LoVo (cell line): ENCODE measurements at places on chromosomes 5 and 9.

DNA sequence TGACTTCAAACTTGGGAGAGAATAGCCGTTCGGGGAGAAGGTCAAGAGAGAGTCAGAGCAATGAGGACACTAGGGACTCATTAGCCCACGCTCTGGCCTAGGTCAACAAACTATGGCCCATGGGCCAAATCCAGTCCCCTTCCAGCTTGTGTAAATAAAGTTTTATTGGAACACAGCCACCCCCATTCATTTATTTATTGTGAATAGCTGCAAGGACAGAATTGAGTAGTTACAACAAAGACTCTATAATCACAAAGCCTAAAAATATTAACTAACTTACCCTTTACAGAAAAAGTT is 33.1 kb upstream of the TRIM32 start:
- no peak for DNase-seq

DNA sequence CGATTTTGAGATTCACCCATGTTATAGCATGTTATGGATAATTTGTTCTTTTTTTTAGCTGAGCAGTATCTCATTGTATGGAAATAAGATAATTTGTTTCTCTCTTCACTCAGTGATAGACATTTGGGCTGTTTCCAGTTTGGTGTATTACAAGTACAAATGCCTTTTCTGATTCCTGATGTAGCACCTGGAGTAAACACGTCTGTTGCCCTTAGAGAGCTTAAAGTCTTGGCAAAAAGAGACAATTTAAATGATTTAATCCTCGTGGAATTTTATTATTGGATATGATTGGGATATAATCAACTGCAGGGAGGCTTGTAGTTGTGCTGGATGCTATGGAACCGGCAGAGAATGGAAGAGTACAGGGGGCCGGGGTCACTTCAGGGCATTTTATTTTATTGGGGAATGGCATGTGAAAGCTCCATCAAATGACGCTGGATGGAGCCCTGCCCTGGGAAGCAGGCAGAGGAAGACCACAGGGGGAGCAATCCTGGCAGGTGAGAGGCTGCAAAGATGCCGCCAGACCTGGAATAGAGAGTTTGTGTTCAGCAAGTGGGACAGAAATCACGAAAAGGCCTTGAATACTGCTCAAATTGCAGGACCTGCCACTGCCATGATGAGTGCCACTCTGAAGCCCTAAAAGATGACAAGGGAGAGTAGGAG is 31.0 kb upstream of the TGFBI start:
- DNase-seq = no peak

DNA sequence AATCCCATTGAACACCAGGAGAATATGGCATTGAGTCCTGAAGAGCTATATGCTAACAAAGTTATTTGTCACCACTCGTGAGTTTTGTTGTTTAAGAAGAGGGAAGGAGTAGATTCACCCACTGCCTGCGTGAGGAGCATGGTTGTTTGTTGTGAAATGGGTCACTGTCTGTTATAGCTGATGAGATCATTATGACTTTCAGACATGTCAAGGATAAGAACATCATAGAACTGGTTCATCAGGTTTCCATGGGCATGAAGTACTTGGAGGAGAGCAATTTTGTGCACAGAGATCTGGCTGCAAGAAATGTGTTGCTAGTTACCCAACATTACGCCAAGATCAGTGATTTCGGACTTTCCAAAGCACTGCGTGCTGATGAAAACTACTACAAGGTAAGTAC is 76.9 kb downstream of the SYK start:
- no peak for DNase-seq

DNA sequence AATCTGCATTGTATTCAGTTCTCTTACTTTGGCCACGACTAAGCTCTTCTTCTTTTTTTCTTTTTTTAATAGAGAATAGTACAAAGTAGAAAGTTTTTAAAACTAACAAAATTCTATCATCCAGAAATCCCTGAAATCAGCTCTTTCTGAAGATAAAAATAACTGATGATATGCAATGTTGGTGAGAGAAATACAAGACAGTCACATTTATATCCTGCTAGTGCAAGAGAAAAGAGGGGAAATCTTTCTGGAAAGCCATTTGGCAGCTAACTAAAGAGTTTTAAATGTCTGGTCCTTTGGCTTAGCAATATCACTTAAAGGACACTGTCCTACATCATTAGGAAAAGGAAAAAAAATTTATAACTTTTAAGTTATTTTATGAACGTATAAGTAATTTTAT is 27.0 kb upstream of the FREM1 start:
- DNase-seq = no peak

- no peak for DNase-seq
These were observed 77.7 kb upstream of the SNX2 start for GRCh38 chr5:122697191-122697590.

GRCh38 chr5:98368141-98368540 is 405.3 kb upstream of the RGMB start:
- no peak for DNase-seq

DNA sequence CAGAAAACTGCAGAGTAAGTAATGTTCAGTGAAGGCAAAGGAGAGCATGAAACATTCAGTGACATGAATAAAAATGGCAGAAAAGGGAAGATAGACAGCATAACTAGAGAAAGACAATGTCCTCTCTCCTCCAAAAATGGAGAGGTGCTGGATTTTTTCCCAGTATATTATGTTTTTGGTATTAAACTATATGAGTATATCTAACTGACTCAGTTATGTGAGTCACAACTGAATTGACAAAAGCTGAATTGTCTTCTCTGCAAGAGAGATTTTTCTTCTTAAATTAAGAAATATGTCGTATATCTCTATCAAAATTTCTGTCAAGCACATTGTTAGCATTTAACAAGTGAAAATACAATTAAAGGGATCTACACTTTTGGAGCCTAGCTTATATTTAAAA is 375.1 kb downstream of the CHSY3 start:
- no peak for DNase-seq

GRCh38 chr5:134524272-134524825 is 1.1 kb upstream of the JADE2 start:
- peak; percentile 85 for DNase-seq

- DNase-seq = no peak
These were observed 10.8 kb downstream of the KIF24 start for GRCh38 chr9:34318163-34318790.

- DNase-seq = peak; percentile 40
These were observed 2.4 kb downstream of the SPINK6 start for GRCh38 chr5:148205044-148205806.

- DNase-seq = no peak
These were observed 41.7 kb downstream of the C5orf15 start for GRCh38 chr5:133926489-133927299.

DNA sequence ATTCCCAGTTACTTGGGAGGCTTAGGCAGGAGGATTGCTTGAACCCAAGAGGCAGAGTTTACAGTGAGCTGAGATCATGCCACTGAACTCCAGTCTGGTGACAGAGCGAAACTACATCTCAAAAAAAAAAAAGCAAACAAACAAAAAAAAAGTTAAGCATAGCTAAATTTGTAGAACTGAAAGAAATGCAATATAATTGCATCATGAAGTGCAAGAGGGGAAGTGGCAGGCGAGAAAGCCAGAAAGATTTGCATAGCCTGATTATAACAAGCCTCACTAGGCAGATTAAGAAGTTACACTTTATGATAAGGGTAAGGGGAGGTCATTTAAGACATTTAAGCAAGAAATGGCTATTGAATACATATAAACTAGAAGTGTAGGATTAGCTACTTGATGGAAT is 187.1 kb downstream of the EDIL3 start:
- DNase-seq = no peak

DNA sequence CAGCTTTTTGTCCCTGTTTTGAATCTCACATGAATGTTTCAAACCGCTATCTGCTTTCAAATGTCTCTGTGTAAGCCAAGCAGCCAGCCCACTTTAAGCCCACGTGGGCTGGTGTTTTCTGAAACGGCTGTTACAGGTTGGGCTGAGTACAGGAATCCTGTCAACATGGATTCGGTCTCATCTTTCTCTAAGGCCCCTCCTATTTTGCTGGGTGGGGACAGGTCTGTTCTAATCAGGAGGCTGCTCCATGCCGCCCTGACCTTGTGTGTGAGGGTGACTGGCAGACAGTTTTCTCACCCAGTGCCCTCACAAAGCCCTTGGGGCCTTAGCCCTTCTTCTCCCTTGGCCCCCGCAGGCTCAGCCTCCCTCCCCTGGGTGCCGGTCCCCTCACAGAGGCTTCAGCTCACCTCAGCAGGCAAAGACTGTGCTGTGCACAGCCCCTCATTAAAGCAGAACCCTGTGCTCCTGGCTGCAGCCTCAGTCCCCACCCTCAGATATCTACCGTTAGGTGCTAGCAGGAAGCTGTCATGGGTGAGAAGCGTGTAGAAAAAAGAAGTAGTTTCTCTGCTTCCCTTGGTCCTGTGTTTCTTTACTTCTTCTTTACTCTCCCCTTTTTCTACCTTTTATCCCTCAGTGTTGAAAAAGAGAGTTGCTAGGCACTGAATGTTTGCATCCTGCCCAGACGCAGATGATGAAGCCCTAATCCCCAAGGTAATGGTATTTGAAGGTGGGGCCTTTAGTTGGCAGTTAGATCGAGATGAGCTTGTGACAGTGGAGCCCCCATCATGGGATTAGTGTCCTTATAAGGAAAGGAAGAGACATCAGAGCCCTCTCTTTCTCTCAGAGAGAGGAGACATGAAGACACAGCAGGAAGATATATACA is 205.7 kb downstream of the ADAMTS12 start:
- DNase-seq = no peak

DNA sequence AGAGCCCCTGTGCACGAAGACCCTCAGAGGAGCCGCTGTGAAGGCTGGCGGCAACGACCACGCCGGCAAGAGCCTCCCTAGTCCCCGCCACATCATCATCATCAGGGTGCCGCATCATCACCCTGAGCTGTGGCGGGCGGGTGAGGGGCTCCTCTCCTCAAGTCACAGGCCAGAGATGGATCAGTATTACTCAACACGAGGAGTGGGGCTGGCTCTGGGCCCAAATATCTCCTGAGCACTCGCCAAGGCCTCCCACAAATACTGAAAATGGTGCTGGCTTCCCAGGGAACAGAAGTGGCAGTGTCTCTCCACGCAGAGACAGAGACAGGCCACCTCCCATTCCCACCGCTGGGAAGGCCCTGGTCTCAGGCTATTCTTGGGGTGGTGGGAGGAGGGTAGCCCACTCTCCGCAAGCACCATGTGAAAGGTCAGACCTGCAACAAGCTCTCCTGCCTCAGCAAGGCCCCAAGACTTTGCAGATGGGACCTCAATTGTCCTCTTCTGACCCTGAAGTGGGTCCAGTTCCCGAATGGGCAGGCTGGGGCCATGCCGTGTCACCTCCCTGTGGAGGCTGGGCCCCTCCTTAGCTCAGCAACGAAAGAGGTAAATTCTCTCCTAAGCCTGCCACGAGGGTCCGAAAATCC is 39.3 kb upstream of the ZNF354A start:
- DNase-seq = no peak

DNA sequence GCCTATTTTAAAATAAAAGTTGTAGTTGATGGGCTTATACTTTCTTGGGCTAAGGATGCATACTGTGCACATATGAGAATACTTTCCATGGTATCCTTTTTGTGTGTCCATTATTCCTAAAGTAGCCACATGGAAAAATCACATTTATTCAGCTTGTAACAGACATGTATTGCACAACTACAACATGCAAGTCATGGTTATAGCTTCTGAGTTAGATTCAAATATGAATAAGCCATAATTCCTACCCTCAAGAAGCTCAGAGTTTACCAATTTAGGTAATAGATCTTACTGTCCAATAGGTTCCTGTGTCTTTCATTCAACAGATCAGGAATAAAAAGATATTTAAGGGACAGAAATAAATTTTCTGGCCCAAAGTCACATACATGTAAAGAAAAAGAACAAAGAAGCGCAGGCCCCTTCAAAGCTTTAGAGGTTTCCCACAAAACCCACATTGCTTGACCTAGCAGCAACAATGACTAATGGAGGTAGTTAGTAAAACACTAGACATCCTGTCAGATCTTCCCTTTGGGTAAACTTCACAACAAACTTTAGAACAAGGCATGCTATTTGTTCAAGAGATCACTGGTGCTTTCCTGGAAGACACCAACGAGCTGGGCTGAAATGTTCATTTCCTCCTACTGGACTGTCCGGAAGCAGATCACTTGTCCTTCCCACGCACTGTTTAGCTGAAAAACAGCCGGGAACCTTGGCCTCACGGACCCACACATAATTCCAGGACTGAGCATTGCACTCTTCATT is 78.4 kb upstream of the ITGA1 start:
- DNase-seq = no peak

- no peak for DNase-seq
These were observed 95.6 kb downstream of the ARSB start for GRCh38 chr5:78889369-78890140.

- no peak for DNase-seq
These were observed 565.5 kb upstream of the TUSC1 start for GRCh38 chr9:26243726-26244125.

DNA sequence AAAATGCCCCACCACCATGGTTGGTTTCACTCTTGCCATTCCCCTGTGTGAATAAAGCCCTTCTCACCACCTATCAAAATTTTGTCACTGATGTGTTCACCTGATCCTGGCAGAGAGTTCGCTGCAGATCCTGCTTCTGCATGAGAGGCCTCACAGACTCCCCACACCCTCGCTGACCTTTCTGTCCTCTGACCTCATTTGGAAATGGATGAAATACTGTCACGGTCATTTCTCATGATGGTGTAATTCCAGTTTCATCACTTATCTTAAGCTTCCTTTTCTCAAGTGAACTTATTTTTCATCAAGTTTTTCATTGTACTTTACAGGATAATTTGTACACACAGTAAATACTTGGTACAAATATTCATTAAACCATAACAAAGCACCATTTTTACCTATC is 131.3 kb downstream of the FRMD3 start:
- DNase-seq = no peak

DNA sequence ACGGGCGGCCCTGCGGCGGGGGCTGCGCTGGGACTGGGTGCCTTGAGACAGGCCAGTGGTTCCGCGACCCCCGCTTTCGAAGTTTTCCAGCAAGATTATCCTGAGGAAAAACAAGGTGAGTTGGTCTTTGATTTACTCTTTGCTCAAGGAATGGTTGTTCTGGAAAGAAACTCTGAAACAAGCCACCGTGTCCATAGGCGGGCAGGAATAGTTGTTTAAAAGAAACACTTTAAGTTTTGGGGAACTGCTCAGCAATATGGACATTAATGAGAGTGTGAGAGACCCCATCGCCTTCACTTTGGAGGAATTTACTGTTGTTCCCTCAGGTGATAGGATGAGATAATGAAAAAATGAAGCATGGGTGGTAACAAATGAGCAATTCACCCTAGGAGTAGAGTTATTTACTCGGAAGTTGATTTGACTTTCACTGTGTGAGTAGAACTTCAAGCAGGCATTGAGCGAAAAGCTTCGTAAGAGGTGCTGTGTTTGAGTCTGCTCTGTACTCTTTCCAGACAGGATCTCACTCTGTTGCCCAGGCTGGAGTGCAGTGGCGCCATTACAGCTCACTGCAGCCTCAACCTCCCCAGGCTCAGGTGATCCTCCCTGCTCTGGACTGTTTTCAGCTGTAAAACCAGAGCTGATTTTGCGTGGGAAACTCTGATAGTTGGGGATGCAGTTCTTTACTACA is 1.1 kb downstream of the DMRTA1 start:
- DNase-seq = no peak

DNA sequence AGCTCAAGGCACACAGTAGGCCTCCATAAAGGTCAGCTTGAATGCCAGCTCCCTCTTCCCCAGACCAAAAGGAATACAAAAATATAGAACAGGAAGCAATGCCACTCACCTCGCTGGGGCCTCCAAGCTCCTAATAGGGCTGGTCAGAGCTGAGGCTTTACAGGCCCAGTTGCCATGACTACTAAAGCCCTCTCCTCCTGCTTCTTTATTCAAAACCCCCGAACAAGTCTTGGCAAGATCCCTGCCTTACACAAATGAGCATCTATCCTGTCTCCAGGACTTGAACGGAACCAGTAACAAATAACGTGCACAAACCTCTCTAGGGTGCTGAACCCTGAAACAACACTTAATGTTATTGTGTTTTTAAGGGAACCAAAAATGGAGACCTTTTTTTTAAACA is 136.3 kb downstream of the SIL1 start:
- no peak for DNase-seq
